AG09319 (cell line): ENCODE measurements at places on chromosomes 5 and 9.

- DNase-seq: no peak
These were observed 7.5 kb upstream of the SLC6A18 start for GRCh38 chr5:1217596-1218206.

DNA sequence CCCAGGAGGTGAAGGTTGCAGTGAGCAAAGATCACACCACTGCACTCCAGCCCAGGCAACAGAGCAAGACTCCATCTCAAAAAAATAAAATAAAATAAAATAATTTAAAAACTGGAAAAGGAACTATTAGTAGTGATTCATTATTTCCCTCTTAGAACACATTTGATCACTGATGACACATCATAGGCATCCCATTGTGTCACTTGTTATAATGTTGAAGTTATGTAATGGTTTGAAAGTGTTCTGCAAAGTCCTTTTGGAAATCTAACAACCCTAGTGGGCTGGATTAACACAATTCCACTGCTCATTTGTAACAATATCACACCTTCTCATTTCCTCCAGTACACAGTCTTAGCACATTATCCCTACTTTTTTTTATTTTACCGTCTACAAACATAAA is 81.8 kb upstream of the LMNB1 start:
- no peak for DNase-seq

DNA sequence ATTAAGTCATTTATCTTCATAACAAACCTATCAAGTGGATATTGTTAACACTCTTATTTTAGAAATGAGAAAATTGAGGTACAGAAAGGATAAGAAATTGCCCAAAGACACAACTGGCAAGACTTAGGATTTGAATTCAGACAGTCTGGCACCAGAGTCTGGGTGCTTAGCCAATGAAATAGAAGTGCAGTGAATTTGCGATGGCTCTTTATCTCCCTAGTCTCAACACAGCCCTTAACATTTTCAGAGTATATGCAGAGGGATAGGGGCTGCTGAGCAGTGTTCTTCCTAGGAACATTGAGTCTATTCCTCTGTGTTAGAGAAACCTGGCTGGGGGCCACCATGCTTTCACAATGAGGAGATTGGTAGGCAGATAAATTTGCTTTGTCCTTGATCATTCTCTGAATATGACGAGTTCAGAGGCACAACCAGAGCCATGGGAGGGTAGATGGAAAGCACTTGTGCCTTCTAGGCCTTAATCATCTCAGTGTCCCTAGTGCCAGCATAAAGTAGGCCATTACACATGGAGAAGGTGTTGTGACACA is 6.1 kb upstream of the FSD1L start:
- no peak for DNase-seq

- no peak for DNase-seq
These were observed 4.2 kb downstream of the CARNMT1 start for GRCh38 chr9:75023846-75024245.

- DNase-seq: no peak
These were observed 19.4 kb upstream of the FCN1 start for GRCh38 chr9:134937164-134937555.

DNA sequence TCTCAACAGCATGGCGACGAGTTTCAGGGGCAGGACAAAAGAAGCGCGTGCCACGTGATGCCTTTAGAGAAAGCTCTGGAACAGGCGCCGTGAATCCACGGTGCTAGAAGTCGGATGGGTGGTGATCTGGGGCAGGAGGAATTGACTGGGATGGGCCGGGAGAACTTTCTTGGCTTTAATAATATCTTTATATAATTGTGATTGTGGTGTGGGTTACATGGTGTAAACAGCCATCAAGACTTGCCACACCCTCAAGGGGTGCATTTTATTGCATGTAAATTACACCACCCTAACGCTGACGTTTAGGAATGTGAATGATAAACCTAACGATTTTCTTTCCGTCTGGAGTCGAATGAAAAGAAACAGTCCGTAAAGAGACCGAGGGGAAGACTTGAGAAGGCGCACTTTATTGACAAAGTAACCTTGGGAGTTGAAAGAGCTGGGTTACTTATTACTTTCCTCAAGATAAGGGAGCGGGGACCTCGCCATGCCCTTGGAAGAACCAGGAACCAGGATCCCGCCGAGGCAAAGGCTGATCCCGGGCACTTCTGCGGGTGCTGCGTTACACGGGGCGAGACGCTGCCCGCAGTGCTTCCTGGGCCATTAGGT is 8.5 kb downstream of the NRARP start:
- DNase-seq: no peak

- no peak for DNase-seq
These were observed 212.0 kb downstream of the DEPDC1B start for GRCh38 chr5:60487885-60488442.

- no peak for DNase-seq
These were observed 61.4 kb upstream of the RANBP6 start for GRCh38 chr9:6076851-6077250.

DNA sequence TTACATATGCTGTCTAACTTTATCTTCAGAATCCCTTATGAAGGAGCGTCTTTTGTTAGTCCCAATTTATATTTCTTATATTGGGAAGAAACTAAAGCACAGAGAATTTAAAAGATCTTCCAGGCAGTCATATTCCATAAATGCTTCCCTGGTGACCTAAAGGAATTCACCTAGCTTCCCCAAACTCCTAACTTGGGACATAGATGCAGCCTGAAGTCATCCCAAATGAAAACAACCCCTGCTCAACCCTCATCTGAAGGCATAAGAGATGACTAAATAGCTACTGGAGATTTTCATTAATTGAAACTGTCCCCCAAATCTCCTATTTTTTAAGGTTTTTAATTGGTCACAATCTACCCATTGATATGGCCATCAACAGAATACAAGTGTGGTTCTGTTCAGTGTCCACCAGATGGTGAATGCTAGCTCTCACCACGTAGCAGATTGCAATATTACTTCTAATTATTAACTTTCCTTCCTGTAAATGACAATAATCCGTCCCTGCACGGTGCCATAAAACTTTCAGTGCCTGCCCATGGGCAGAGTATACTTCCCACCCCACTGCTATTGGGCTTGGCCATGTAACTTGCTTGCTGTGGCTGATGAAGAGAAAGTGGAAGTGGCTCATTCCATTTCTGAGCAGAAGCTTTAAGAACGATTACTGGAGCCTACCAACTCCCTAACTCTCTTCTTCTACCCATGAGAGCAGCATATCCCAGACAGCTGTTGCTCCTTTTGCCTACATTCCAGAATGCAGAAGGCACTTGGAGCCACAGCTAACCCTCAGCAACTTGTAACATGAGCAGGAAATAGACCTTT is 18.7 kb downstream of the PRUNE2 start:
- DNase-seq: no peak

GRCh38 chr9:120926397-120926928 is at the start of gene TRAF1:
TRAF1 (minus strand) TSS chr9:120926796; CDS start chr9:120926075, 721 bp downstream.
- DNase-seq: no peak

DNA sequence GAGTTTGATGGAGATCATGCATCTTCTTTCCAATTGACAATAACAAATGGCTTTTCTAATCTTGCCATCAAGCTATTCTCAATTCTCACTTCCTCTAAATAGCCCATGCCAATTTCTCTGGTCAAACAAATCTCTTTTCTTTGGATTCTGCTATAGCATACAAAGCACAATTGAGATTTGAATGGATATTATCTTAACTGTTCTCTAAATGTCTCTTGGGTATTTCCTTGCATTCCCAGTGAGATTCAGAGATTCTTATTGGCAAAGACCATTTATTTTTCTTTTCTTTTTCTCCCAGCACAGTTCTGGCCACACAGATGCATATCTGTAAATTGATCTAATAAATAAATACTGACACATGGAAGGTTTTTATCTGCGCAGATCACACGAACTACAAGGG is at the start of gene OR1N2:
Gene OR1N2, plus strand, starts transcription at position 301 of the 400 bp plus-strand sequence. CDS start 100 bp downstream, outside the sequence.
- no peak for DNase-seq
